ENCODE measurements at places on chromosomes 6 and 20.

DNA sequence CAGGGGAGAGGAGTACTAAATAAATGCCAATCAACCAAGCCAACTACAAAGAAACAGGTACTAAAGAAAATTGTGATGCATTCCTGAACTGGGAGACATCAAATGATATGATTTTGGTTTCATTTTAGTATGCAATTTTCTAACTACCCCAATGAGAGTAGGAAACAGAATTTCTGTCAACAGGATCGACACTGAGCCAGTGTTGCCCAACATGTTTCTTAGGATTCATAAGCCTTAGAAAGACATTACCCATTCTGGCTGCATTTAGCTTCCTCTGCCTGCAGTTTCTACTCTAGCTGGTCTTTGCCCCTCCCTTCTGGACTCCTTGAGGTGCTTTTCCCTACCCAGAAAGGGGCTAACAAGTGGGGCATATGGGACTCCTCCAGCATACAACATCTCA, 49.8 kb downstream of the KCTD20 start:
- DNase-seq, result no peak

DNA sequence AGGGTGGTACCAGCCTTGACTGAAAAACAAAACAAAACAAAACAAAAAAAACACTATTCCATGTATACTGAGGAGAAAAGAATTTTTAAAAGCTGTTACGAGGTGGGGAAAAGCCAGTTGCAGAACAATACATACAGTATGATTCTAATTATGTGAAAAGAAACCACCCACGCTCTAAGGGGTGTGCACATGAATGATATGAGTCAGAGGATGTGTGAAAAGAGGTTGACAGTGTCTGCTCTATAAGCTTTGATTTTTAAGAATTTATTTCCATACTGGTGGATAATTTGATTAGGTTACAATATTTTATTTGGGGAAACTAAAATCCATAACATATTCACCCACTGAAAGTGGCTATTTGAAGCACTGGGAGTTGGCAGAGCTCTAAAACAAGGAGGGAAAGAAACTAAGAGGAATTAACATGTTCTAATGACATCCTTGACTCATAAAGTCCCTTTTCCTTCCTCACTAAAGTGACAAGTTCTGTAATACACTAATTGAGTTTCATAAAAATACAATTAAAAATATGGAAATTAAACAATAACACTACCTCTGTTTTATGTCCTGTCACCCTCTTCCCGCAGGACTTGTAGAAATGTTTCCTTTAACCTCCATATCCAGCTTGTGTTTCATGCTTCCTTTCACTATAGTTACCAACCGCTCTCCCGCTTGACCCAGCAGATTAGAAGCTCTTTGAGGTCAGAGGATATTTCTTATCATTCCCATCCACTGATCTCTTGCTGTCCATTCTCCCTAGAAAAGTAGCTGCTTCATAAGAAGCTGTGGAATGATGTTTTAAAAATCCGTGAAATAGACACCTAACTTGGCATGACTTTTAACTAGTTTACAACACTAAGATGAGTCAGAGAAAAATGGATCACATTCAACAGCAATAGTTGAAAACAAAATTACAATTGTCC, 118.6 kb upstream of the CCDC28A start:
- no peak for DNase-seq

- DNase-seq, result no peak
These were observed 43.0 kb upstream of the SYNCRIP start for GRCh38 chr6:85685713-85686112.

DNA sequence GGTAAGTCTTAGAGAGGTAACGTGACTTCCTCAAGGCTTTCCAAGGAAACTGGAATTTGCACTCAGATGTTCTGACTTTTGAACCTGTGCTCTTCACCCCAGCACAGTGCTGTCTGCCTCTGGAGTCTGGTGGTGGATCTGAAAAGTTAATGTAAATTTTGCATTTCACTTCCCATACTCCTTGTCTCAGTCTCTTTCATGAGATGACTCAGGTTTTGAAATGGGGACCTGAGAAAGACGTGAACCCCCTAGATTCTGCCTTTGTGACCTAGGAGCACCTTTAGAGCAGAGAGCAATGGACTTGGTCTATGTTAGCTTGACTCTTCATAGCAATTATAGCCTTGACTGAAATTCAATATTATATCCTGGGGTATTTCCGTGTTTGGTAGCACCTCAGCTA, 223.0 kb downstream of the QKI start:
- DNase-seq, result no peak

- DNase-seq, result no peak
These were observed 23.3 kb upstream of the STXBP5 start for GRCh38 chr6:147180926-147181325.

DNA sequence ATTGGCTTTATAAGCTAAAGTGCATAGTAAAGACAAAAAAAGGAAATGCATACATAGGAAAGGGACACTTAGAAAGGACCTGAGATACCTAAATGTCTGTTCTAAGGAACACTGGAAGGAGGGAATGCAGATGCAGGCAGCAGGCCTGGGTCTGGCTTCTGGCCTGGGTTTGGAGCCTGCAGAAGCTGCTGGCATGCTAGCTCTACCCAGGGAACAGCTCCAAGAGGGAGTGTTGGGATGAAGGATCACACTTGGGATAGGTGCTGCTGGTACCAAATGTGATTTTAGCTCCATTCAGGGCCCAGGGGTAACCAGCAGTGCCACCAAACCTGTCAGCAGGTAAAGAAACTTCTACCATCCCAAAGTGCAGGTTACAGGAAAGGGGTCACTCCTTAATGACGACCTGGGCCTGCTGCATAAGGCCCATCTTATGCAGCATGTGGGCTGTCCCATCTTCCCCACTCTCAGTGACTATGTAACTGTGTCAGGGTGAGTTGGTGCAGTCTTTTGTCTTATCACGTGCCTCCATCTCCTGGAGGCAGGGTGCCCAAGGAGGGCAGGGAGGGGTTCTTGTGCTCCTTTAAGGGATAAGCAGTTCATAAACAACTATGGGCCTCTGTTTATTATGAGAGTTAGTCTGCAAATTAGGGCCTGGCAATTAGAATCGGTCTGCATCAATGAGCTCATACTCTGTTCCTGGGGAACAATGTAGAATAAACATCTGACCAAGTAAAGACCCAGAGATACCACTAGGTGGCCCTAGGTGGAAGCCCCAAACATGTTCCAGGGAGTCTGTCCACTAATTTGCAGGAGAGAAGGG, 26.9 kb downstream of the DDX27 start:
- peak; percentile 32 for DNase-seq

DNA sequence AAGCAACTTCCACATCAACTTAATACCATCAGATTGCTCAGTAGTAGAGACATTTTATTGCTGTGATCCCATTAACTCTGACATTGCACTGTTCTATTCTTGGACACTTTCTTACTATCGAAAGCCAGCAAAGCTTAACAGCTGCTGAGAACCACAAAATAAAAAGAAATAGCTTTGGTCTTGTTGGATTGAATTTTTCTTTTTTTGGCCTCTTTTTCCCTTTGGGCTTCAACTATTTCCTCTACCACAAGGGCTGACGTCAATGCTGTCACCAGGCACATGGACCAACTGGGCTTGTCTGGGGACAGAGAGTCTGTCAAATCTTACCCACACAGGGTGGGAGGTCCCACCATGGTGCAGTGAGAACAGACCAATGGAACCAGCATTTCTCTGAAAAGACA, 63.4 kb upstream of the ENPP5 start:
- no peak for DNase-seq

DNA sequence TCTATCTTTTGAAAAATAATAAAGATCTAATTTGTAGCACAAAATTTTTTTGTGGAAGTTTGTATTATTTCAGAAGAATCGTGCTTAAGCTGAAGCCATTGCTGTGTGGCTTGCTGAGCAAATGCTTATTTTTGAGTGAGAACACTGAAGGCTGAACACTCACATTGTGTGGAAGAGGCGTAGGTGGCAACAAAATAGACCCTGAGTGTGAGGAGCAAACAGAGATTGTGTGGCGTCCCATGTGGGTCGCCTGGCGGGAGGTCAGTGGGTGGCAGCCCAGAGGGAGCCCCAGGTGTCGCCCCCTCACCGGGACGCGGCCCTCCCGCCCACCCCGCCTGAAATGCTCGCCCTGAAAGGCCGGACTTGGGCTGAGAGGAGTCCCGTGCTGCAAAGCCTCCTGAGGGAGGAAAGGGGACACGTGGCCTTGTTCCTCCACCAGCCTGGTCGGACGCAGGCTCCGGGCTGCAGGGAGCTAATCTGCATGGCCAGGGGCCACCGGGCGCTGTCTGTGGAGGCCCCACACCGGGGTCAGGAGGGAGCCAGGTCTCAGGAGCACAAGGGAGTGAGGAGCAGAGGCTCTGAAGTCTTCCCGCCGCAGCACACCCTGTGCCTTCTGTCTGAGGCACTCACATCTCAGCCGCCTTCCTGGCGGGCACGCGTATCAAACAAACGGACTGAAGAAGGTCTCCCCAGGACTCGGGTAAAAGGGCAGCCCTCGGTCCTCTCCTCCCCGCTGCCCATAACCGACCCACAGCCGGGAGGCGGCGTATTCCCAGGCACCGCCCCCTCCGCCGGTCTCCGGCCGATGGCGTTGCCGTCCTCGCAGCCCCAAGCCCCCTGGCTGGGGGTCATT, 15.9 kb downstream of the DDO start:
- no peak for DNase-seq

DNA sequence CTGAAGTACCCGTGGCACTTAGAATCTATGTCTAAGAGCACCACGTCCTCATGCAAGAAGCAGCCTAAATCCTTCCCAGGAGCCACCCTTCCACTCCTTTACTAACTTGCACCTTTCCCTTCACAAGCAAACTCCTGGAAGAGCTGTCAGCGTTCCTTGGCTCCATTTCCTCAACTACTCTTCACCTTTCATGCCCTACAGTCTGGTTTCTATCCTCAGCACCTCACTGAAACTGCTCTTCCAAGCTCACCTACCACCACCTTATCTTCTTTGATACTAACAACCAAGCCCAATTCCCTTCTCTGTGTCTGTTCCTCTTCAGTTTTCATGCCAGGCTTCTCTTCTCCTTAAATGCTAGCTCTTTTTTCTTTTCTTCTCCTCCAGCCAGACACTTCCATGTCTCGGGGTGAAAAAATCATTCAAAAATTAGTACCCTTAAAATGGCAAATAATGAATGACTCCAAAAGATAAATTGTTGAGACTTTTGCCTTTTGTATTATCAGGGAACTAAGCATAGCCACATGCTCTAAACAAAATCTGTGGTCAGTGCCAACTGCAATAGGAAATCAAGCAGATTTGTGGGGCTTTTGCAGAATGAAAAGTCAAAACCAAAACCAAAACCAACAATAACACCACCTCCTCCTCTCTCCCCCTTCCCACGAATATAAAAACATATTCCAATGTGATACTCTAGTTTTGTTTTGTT, 149.6 kb upstream of the KCNK16 start:
- DNase-seq, result no peak
